ENCODE measurements at places on chromosomes 7 and 10. TPM values are rescaled to one million over a fixed set of nuclear protein-coding genes. Genes with fewer than 3 reads are reported as not detected.

Gene BRI3
- total RNA-seq, result 78.8 TPM

Gene GRID2IP
- 1.7 TPM for total RNA-seq

Gene HMX2
- not detected for total RNA-seq

Gene PRSS37
- total RNA-seq, result not detected

Gene EBF3
- 0.07 TPM for total RNA-seq

Gene GPR15LG
- total RNA-seq, result not detected

Gene CTAGE6
- 1.9 TPM for total RNA-seq

Gene ELN
- not detected for total RNA-seq

Gene GPR22
- total RNA-seq, result not detected

Gene SLC29A3
- total RNA-seq, result 6.7 TPM

Gene CYP26C1
- total RNA-seq, result 0.19 TPM

Gene MORN4
- 2.8 TPM for total RNA-seq
